Ovary (tissue), 10 donors: ENCODE measurements at places on chromosomes 1 and 21. TPM values are rescaled to one million over a fixed set of nuclear protein-coding genes. Genes with fewer than 3 reads are reported as not detected.

DNA sequence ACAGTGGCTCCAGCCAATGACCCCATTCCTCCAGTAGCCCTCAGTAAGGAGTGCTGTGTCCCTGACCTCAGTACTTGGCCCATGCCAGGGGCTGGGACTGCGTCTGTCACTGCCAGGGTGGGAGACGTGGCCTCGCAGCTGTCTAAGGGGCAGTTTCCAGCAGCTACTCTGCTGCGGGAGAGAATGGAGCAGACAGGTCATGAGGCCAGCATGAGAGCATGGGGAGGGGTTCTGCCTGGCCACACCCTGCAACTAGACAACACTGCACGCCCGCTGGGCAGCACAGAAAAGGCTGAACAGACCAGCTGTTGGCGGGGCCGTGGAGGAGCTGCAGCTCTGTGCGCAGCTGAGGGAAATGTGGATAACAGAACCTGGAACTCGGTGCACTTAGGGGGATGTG is 91.6 kb upstream of the COL6A1 start:
- DNase-seq = no peak

BRINP3 gene
- total RNA-seq = not detected

DNA sequence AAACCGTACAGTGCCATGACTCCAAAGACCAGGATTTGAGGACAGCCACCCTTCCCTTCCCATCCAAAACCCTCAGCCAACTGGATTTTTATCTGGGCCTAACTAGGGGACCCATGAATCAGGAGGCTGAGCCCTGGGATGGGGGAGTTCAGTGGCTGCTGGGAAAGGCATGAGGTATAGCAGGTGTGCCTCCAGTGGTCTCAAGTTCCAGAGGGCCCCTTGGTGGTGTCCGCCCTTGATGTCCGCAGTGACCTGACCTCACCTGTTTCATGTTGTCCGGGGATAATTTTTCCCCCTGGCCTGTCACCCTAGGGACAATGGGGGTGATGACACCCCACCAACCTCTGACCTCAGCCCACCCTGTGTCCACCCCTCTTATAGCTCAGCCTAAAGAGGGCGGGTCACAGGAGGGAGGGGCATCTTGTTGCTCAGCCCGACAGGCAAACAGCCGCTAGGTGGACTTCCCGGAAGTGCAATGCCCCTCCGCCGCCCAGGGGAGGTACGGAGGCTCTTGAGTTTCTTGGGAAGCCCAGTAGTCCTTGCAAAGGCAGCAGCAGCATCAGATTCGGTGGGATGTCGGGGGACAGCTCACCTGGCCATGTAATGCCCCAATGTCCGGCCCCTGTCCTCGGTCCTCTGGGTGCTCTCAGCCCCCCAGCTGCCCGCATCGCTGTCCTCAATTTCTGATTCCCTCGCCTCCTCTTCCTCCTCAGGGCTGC is 13.8 kb upstream of the IL22RA1 start:
- DNase-seq = no peak

- DNase-seq = no peak
These were observed 120.9 kb downstream of the PPIAL4G start for GRCh38 chr1:148362216-148362611.

- DNase-seq = no peak
These were observed 2.8 kb downstream of the TNFRSF8 start for GRCh38 chr1:12065872-12066271.

DNA sequence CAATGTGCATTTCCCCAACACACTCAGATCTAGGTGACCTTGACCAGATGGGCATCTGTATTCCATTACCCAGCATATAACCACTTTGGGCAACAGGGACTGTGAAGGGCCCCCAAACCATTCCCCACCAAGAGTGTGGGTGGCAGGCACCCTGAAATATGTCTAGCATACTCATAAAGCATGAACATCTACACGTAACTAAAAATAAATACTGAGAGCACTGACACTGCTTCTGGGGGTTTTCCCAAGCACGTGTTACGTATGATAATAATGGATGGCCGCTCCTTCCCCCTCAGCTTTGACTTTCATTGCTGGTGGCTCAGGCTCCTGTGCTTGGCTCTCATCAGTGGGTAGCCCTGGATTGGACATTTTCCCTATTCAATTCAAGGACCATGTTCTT is 39.1 kb downstream of the IGSF3 start:
- DNase-seq = no peak

DNA sequence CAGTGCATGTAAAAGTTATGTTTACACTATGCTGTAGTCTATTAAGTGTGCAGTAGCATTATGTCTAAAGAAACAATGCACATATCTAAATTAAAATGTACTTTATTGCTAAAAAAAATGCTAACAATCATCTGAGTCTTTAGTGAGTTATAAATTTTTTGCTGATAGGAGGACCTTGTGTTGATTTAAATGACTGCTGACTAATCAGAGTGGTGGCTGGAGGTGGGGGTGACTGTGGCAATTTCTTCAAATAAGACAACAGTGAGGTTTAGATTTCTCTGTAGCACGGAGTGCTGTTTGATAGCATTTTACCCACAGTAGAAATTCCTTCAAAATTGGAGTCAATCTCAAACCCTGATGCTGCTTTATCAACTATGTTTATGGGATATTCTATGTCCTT is 37.0 kb downstream of the HS2ST1 start:
- no peak for DNase-seq

DNA sequence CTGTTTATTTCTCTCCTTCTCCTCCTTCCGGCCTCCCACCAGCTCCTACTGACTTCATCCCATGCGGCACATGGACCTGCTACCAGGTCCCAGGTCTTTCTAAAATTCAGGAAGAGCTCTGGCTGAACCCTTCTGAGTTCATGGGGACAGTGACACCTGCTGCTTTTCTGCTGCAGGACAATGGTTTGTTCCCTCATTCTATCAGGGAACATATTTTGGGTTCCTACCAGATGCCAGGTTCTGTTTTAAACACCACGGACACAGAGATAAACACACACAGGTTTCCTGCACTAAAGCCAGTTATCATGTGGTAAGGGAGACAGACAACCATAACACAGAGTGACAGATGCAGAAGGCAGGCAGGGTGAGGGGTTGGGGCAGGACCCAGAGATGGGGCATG is 114.0 kb upstream of the RAB4A start:
- DNase-seq = no peak

KCNJ9 gene
- not detected for total RNA-seq

INKA2 gene
- 14.2 TPM for total RNA-seq

GRCh38 chr1:99621340-99621901 is 24.5 kb upstream of the PALMD start:
- DNase-seq = no peak

DNA sequence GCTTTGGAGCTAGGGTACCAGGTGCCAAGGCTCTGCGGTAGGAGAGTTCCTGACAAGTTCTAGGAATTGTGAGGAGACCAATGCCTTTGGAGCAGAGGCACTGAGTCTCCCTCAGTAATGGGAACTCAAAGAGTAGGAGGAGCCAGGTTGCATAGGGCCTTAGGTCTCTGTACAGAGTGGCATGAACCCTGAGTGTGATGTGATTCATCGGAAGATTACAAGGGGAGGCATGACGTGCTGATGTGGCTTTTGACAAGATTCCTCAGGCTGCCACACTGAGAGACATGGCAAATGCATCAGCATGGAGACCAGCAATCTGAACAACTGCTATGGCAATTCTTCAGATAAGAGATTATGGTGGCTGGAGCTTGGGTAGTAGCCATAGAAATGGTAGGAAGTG is 94.6 kb upstream of the SLC44A3 start:
- no peak for DNase-seq

FAM177B gene
- total RNA-seq = not detected

GRCh38 chr1:21024918-21025317 is 151.8 kb downstream of the EIF4G3 start:
- DNase-seq = no peak

PPFIA4 gene
- 2.6 TPM for total RNA-seq
